Stromal cell of bone marrow (primary cell): ENCODE measurements at places on chromosomes 2 and 18.
A peak's percentile ranks its signal among the peaks of the same experiment; 100 is the strongest.

GRCh38 chr2:11761259-11761658 lies 14.8 kb downstream of the LPIN1 start:
- no peak for DNase-seq

DNA sequence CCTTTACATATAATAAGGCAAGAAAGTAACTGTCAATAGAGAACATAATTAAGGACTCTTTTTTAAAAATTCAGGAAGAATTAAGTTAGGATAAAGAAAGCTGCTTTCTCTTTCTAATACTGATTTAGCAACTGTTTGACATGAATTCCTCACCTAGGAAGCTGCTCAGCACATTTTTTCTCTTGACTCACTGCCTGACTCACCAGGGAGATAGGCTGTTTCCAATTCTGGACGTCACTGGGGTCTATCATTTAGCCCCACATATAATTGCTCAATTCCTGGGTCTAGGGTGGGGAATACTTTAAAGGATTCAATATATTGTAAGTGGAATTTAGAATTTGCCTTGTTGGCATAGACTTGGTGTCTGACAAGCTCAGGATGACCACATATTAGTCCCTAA lies 50.8 kb upstream of the UGP2 start:
- peak; percentile 69 for DNase-seq

DNA sequence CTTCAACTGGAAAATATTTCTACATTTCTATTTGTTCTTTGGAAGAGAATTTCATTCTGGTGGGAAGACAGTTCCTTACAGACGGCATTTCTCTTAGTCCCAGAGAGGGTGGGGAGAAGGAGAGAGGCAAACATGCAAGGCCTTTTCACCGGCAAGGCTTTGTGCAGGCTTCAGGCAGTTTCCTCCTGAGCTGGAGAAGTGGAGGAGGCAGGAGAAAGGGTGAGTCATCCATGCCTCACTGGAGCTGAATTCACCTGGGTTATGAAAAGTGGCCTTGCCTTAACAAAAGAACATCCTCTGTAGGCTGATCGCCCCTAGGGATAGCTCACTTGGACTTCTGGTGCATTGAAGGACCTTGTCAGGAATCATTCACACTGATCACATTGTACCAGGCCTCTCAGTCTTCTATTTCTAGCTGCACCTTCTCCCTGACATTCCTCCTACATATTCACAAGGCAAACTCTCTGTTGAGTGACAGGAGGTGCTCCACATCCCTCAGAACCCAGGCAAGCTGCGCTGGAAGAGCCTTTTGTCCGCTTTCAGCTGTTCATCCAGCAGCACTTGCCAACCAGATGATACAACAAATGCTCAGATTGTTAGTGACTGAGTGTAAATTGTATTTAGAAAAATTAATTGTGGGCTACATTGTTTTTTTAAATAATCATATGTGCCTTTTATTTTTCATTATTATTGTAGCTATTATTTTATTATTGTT lies 796.1 kb downstream of the DCDC2C start:
- DNase-seq = no peak

- DNase-seq = no peak
Observed at GRCh38 chr2:72916743-72917137, 579 bp upstream of the EMX1 start.

GRCh38 chr2:221524158-221524557 lies 47.9 kb downstream of the EPHA4 start:
- DNase-seq = no peak

DNA sequence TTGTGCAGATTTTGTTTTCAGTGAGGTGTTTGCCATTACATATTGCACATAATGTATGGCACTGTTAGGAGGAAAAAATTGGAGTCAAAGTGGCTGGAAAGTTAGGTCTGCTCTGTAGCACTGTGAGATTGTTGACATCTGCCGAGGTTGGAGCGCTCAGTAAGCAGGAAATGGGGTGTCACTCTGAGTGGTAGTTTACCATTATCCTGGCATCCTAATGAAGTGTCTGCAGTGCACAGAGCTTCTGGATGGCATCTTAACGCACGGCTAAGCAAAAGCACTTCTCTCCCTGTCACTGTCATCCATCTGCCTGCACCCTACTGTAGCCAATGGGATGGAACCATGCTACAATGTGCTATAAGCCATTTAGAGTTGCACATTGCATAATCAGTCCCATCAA lies 561.9 kb downstream of the ARHGAP15 start:
- DNase-seq = no peak

DNA sequence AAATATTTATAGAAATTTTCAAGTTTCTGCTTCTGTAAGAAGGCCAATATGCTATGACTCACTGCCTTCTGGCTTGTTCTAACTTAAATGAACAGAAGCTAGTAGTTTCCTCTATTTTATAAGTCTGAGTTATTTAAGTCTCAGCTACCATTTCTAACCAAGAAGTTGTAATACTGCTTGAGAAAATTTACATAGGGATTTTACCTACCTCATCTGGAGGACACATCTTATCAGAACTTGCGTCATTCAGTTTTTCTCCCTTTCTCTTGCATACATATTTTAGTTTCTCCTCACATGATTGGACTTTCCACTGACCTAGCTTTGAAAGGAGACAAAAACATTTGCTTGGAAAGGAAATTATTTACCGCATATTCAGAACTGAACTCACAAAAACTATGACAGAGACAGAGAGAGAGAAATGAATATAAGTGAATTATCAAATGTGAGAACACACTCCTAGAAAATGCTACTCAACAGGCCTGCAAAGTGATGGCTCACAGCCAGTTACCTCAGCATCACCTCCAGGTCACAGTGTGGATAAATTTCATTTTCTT lies 81.1 kb upstream of the CD302 start:
- peak; percentile 45 for DNase-seq

DNA sequence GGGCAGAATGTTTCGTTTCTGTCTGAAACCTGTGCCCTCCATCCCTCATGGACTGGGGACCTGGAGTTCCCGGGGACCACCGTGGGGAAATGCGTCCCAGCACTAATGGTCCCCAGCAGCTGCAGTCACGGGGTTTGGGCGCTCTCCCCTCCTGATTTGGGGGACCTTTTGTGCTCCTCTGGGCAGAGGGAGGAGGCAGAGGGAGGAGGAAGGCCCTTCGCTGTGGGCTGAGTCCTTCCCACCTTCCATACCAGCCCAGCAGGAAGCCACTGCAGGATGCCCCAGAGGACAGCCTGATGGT lies 3.2 kb downstream of the GPR35 start:
- no peak for DNase-seq

DNA sequence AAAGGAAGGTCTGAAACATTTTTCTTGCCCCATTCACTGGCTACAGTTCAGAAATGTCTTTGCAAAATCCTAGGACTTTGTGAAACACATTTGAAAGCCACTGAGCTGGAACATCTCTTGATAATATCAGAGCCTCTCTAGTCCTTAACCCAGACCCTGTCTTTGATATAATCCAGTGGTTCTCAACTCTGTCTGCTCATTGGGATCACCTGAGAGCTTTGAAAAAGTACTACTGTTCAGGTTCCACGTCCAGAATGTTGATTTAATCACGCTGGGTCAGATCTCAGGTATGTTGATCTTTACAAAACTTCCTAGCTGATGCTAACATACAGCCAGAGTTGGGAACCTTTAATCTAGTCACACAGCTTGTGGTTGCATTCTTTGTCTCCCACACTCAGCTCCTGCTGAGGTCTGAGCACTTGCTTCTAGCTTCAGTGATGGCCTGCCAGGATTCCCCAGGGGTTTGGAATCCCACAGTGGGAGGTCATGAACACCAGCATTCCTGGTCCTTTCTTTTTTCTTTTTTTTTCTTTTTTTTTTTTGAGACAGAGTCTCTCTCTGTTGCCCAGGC lies 262.7 kb downstream of the SETBP1 start:
- DNase-seq = no peak

DNA sequence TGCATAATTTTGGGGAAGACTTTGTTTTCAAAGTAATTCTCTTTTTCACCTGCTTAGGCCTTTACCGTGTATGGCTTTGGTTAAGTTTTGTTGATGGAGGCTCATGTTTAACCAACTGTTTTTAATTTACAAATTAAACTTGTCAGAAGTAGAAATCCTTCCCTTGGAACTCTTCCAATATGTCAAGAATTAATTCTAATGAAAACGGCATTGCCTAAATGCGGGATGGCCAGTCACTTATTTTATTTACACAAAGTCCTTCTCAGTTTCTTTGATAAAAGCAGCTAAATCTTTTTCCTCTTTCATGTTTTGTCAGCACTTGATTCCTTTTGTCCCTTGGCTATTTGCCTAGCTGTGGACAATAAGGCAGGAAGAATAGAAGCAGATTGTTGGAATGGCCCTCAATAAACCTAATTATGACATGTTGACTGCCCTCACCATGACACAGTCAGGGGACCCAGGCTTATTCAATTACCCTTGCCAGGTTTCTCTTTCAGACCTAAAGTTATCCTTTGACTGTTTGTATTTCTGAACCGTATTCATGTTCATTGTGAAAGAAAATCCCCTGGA lies 26.3 kb downstream of the PAX3 start:
- DNase-seq = no peak

- DNase-seq = peak; percentile 52
Observed at GRCh38 chr2:235669269-235669831, 175.5 kb downstream of the AGAP1 start.

DNA sequence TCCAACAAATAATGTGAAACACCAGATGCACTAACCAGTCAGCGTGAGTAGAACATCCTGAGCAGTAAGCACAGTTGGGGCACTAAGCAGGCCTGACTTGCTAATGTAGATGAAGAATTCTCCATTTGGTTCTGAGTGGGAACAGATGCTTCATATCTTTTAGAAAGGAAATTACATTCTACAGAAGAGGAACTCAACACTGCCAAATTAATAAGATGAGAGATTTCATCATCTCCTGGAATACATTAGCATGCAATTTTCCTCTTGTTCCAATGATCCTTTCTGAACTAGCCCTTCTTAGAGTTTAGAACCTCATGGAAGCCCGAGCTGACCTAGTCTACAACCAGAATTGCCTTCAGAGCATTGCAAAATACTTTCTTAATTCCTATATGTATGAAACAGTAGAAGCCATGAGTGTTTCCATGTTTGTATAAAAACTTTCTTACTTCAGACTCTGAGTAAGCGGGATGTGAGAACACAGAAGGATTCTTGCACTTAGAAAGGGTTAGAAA lies 34.8 kb downstream of the COL5A2 start:
- DNase-seq = no peak

GRCh38 chr2:85062565-85062964 lies 70.6 kb upstream of the TCF7L1 start:
- no peak for DNase-seq

DNA sequence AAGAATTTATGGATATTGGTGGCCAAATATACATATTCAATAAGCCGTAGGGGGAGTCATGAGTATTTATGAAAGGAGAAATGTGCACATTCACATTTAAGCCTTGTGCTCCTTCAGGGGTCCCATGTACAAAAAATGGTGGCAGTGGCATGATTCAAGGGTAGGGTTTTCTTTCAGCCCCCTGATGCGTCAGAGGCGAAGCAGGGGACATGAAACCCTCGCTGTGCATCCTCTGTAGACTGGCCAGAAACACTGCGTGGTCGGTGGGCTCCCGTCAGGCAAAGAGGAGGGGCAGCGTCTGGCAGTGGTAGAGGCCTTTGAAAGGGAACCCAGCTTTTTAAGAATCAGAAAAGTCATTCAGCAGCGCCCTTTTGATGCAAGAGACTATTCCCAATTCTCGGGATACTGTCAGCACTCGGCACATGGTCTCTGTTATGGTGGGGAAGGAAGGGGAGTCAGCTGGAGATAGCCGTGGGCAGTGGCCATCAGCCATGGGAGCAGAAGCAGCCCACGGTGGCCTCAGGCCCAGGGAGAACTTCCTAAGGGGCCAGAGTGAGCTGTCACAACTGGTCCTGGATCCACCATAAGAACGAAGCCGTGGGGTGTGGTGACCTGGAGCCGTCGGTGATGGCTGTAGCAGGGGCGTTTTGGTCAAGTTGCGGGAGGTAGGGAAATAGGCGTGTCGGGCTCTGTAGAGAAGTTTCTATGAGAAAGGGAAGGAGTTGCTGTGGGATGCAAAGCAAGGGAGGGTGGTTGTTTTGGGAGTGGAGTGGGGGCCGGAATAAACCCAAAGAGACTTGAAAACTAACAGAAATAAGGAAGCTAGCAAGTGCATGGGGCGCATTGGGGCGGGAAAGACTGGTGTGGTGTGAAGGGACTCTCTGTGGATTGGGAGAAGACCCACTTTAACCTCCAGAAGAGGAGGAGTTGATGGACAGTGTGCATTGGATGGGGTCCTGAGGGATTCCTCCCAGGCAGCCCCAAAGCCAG lies 95.6 kb downstream of the SH3BP4 start:
- DNase-seq = no peak

- DNase-seq = peak; percentile 90
Observed at GRCh38 chr2:204842661-204843485, 297.6 kb downstream of the PARD3B start.

DNA sequence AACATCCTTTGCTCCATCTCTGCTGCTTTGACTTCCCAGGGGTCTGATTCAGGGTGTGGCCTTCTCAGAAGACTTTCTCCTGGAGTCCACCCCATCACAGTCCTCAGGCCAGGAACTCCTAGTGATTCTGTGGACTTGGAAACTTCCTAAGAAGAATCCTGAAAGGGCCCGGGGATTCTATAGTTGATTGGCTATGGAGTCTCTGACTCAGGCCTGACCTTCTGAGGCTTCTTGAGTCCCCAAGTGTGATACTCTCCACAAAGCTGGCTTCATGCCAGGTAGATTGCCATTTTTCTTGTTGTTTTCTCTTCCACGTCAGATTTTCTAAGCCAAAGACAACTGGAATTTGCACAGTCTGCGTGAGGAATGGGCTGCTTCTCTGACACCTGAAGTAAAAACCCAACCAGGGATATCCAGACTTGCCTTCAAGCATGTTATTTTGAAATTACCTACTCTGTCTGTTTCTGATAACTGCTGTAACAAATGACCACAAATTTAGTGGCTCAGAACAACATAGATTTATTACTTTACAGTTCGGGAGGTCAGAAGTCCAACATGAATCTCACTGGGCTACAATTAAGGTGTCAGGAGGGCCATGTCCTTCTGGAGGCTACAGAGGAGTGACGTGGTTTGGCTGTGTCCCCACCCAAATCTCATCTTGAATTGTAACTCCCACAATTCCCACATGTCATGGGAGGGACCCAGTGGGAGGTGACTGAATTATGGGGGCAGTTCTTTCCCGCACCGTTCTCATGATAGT lies 69.3 kb downstream of the ALPK2 start:
- DNase-seq = no peak

GRCh38 chr2:37211212-37211611 lies 14.9 kb downstream of the CEBPZOS start:
- DNase-seq = no peak

DNA sequence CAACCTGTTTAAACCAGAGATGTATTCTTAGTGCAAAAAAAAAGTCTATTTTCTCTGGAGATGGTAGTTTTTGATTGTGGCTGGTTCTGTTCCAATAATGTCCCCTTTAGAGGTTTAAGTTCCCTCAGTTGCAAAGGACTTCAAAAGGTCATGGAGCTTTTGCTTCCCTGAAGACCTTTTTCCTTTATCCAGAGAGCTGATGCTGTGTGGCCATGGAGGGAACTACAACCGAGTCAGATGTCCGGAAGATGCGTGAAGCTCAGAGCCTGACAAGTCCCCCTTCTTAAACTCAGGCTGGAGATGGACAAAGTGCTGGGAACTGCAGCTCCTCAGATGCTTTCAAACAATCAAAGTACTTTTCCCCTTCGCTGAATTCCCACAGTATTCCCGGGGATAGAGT lies 176.1 kb downstream of the TMEM18 start:
- no peak for DNase-seq
